Smooth muscle cell of the umbilical artery (primary cell): ENCODE measurements at places on chromosomes 7 and 10. TPM values are rescaled to one million over a fixed set of nuclear protein-coding genes. Genes with fewer than 3 reads are reported as not detected.

The TSPAN12 gene
- 0.30 and 0.78 TPM in 2 replicates for total RNA-seq

The CRYGN gene
- not detected in 2 replicates for total RNA-seq

The C10orf53 gene
- not detected in 2 replicates for total RNA-seq

The DPYSL4 gene
- total RNA-seq: 6.3 and 33.0 TPM in 2 replicates

The CPA5 gene
- total RNA-seq: not detected in 2 replicates

The KRIT1 gene
- 48.4 and 52.3 TPM in 2 replicates for total RNA-seq

The LHFPL3 gene
- not detected in 2 replicates for total RNA-seq

The EGR2 gene
- 2.3 and 4.8 TPM in 2 replicates for total RNA-seq

The ZFAND4 gene
- 5.0 and 6.6 TPM in 2 replicates for total RNA-seq

The SUN3 gene
- not detected in 2 replicates for total RNA-seq

The SPAG6 gene
- not detected in 2 replicates for total RNA-seq

The ANXA8 gene
- 2.2 and 4.5 TPM in 2 replicates for total RNA-seq

The AKR1C8 gene
- not detected in 2 replicates for total RNA-seq

The CALCR gene
- not detected in 2 replicates for total RNA-seq

The ELN gene
- 0.09 and 0.59 TPM in 2 replicates for total RNA-seq

The TMEM229A gene
- total RNA-seq: not detected in 2 replicates

The LRIT1 gene
- not detected in 2 replicates for total RNA-seq

The CPA2 gene
- total RNA-seq: not detected in 2 replicates

The NCF1 gene
- total RNA-seq: not detected in 2 replicates

The CLRN3 gene
- not detected in 2 replicates for total RNA-seq

The ACTL6B gene
- not detected in 2 replicates for total RNA-seq
